Activated CD4-positive, alpha-beta T cell treated with anti-CD3 and anti-CD28 coated beads, Interleukin-2, amount 50 U/mL, for 16 hours (primary cell): ENCODE measurements at places on chromosomes 16 and 17.

DNA sequence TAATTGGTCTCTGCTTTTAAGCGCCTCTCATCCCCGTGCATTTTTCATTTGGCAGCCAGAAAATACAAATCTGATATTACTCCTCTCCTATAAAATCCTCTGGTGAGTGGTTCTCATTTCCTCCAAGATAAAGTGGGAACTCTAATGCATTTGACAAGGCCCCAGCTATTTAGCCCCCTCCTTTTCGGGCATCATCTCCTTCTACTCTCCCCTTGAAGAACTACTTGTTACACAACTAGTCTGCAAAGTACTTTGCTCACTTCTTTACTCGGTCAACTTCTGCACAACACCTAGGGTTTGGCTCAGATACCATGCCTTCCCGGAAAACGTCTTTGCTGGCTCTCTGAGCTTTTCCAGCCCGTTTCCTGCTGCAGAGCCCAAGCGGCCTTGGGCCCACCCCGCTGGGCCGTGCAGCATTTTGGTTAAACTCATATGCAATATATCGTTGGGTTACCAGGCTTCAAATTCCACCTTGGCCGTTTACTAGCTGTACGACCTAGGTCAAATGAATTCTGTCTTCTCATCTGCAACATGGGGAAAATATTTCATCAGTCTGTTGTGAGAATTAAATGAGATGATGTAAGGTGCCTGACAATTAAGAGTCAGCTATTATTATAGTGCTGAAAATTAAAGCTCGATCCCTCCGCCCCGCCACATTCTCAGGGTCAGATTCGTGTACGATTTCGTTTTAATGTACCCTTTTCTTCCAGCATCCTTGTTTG lies 883 bp upstream of the TAF15 start:
- no peak for DNase-seq

DNA sequence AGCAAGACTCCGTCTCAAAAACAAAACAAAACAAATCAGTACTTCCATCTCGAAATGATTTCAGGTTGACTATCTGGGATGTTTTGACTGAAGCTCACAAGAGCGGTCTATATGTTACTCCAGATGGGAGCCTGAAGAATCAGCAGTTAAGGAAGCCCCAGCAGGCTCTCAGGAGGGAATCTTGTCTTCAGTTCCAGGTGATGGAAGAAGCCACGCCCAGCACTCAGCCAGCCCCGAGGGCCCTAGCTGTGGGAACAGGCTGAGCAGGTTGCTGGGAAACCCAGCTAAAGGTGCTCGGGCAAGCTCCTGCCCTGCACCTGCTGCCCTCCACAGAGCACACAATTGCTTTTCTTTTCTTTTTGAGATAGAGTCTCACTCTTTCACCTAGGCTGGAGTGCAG lies 32.4 kb downstream of the WIPI1 start:
- DNase-seq = no peak

DNA sequence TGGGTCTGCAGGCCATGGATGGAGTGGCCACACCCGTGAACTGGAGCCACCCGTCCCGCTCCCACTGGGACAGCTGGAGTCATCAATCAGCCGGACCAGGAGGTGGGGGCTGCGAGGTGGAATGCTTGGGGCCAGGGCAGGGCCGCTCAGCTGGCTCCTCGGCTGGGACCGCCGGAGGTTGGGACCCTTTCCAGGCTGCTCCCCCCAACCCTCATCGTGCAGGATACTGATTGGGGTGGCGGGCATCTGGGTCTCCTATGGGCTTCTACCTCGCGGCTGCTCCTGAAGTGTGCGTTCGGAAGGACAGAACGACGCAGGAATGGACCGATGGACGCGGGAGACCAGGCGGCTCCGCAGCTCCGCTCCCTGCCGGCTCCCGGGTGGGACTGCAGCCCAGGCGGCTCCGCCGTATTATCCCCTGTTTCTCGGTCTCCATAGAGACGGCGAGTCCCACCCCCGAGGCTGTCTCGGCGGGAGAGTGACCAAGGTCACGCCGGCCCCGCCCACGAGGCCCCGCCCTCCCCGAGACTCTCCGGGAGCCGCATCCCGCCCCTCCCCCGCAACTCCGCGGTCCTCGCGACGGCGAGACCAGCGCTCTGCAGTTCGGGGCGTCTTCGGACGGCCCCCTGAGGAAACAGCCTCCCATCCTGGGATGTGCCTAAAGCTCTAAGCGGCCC lies at the start of gene TPPP3:
Gene TPPP3 (minus strand): TSS at position 388 of the 677 bp plus-strand sequence. CDS start 2,387 bp downstream, outside the sequence.
- DNase-seq = peak; percentile 42

- no peak for DNase-seq
These were observed 7.9 kb downstream of the KATNB1 start for GRCh38 chr16:57743458-57743857.

- peak; percentile 41 for DNase-seq
These were observed 512 bp downstream of the AKAP1 start for GRCh38 chr17:57085448-57086068.

DNA sequence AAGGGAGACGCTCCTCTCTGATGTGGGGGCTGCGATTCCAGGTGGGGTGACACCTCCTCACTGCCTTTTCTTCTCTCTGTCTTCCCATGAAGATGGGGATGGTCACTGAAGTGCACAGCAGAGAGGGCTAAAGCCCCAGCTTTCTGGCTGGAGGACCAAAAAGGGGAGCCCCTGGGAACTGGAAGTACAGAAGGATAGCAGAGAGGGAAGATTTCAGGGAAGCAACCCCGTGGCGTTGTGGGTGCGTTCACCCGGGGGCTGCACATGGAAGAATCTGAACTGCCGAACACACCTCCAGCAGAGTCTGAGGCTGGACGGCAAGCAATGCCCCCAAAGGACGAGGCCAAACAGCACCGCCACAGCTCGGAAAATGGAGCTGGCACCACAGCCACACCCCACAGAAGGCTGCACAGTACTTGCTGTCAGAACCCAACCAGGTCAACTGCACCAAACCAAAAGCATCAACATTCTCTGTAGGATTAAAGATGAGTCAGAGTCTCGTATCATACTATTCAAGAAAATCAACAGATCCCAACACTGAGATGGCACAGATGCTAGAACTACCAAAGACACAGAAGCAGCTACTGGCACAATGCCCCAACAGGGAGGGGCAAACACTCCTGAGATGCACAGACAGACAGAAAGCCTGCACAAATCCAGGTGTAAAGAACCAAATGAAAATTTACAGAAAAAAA lies 49.9 kb downstream of the MAP1LC3B start:
- DNase-seq = no peak

DNA sequence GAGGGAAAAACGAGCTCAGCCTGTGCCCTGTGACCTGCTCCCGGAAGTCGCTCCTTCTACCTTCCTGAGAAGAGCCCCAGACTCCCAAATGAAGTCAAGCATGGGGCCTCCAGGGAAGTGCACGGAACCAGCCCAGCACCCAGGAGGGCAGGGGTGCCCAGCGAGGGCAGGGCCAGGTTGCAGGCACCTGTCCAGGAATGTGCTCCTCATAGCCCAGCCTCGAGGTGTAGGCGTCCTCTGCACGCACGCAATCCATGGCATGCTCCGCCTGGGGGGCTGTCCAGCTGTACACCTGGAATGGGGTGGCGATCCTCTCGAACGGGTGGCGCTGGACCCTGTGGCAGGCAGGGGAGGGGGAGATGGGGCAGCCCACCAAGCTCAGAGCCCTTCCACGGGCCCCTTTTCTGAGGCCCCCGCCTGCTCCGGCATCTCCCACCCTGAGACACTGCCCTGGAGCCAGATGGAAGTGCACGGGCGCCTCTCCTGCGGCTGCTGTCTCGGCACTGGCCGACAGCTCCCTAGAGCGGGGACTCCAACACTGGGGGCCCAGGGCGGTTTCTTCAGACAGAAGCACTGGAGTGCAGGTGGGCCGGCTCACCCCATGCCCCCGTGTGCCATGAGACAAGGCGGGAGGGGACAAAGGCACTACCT lies 10.9 kb downstream of the CLUH start:
- no peak for DNase-seq

DNA sequence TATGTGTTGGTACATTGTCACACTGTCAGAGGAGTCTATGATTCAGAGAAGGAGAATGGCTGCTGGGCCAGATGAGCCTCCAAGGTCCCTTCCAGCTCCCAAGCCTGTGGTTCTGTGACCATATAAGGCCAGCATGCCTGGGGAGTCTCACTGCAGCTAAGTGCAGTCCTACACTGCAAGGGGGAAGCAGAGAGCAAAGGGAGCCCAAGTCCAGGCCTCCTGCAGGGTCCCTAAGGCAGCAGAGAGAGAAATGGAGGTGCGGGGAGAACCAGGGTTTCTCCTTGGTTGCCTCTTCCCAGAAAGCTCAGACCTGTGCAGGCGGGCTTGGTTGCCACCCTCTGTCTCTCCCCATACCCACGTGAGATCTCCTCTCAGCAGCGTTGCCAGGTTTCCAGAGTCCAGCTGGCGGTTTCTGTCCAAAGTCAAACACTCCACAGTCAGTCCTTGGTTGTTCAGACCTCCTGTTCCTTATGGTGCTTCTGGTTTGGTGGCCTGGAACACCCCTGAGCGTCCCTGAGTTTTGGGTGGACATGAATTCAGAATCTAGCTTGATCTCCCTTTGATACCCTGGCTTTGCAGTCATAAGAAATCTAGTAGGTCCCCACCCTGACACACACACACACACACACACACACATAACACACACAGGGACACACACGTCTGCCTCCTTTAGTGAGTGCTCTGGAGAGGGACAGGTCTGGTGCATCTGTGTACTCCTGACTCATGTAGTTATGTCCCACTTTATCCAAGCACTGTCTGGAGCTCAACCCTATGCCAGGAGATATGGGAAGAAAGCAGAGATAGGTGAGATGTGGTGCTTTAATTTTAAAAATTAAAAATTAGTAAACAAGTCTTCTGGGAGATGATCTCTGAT lies 78.8 kb downstream of the GNAO1 start:
- no peak for DNase-seq
